Cerebellar cortex (tissue), 1 donor: ENCODE measurements at places on chromosomes 5 and 9.

- peak; percentile 45 for DNase-seq
These were observed 31.6 kb upstream of the UBAC1 start for GRCh38 chr9:135992486-135993408.

- no peak for DNase-seq
These were observed 495.8 kb upstream of the RORB start for GRCh38 chr9:74001382-74001781.

GRCh38 chr5:3269395-3270169 is 326.1 kb upstream of the IRX1 start:
- no peak for DNase-seq

GRCh38 chr9:89065921-89066320 is 74.7 kb downstream of the S1PR3 start:
- DNase-seq = no peak

DNA sequence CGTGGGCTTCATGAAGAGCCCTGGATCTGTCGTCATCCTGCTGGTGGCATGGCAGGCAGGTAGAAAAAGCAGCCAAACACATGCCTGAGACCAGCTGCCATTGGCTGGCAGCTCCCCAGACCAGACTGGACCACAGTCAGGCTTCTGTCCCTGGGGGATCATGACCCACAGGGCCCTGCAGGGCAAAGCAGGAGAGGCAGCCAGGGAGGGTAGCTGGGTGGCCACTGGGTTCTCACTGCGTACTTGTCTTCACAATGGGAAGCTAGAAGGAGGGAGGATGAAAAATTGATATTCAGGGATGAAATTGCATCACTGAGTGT is 67.8 kb upstream of the GARNL3 start:
- DNase-seq = peak; percentile 49

- no peak for DNase-seq
These were observed 292.6 kb upstream of the TAS2R1 start for GRCh38 chr5:9922719-9923118.

GRCh38 chr5:23742701-23743100 is 235.3 kb downstream of the PRDM9 start:
- DNase-seq = no peak

DNA sequence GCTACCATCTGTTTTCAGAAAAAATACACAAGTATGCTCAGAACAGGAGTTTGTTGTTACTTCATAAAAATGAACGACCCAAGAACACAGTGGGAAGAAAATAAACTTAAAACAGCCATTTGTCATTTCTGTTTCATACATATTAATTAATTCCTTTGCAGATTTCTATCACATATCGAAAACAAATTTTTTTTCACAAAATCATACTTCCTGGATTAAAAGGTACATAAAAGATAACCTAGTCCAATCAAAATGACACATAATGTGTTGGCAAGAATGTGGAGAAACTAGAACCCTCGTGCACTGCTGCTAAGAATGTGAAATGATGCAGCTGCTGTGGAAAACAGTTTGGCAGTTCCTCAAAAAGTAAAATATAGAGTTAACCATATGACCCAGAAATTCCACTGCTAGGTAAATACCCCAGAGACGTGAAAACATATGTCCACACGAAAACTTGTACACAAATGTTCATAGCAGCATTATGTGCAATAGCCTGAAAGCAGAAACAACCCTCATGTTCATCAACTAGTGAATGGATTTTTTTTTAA is 46.0 kb downstream of the MYO10 start:
- DNase-seq = no peak

DNA sequence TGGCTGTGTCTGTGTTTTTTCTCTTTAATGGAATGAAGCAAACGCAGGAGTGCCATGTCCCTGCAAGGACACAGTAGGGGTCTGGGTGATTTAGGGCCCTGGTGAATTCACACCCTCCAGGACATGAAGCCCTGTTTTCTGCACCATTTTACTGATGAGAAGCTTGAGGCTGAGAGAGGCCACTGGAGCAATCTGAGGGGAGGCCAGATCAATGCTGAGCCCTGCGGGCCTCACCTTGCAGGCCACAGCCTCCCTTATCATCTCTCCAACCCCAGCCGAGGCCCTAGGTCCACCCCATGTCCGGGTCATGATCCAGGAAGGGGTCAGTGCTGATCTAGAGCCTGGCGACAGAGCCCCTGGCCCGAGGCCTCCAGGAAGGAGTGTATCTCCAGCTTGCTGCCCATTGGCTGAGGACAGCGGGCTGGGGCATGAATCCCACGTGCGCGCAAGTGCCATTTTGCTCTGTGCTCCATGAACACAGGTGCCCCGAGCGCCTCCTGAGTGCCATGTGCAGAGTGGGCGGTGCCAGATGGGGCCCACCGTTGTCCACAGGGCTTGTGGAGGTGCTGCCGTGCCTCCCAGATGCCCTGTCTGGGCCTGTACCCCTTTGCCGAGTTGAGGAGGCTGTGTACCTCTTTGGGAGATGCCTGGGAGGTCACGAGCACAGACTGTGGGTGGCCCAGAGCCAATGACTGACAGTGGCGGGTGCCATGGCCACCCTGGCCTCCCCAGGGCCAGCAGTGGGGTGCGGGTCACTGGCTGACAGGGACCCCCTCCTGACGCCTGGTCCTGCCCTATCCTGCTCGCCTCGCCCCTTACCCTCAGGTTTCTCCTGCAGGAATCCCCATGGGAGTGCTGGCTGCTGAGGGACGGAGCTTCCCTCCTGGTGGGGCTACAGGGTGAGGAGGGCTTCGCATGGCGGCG is 32.3 kb upstream of the LPCAT1 start:
- DNase-seq = no peak

GRCh38 chr5:99248066-99248465 is 319.3 kb upstream of the CHD1 start:
- DNase-seq = no peak

- no peak for DNase-seq
These were observed 567.2 kb downstream of the PTPRD start for GRCh38 chr9:10045598-10045997.

DNA sequence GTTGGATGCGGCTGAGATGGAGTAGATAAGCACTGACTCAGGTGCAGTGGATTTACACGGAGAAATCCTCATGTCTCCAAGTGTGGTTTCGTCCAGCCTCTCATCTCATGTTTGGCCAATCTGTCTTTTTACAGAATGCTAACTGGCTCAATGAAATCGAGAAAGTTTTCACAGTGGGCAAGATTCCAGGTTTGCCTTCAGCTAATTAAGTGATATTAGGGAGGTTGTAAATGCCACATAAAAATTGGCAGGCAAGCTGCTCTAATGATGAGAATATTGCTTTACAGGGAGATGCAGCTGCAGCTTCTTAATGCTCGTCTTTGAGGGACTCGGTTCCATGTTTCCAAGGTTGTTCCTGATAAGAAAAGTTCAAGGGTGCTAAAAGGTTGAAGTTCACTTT is 23.7 kb downstream of the BARHL1 start:
- no peak for DNase-seq

DNA sequence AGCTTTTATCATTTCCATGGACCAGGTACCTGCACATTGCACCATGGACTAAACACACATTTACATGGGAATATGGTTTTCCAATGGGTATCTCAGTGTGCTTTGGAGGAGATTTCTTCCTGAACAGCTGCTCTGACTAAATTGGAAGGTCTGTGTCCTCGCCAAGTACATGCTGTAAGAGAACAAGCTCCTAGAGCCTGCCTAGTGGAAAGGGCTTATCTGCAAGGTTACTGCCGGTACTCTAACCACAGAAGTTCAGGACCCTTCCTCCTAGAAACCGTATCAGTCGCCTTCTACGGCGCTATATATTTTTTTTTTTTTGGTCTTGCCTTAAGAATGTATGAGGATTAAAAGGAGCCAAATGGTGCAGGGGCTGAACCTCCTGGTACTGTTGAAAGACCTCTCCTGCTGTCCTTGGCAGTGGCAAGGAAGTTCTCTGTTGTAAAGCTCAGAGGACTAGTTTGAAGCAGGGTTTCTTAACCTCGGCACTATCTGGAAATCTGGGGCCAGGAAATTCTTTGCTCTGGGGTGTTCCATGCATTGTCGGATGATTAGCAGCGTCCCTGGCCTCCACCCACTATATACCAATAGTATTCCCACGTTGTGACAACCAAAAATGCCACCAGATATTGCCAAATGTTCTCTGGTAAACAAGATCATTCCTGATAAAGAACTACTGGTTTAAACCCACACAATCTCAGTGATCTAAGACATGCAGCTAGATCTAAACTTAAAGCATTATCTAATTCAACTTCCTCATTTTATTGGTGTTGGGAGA is 107.4 kb downstream of the FBXO38 start:
- peak; percentile 25 for DNase-seq

DNA sequence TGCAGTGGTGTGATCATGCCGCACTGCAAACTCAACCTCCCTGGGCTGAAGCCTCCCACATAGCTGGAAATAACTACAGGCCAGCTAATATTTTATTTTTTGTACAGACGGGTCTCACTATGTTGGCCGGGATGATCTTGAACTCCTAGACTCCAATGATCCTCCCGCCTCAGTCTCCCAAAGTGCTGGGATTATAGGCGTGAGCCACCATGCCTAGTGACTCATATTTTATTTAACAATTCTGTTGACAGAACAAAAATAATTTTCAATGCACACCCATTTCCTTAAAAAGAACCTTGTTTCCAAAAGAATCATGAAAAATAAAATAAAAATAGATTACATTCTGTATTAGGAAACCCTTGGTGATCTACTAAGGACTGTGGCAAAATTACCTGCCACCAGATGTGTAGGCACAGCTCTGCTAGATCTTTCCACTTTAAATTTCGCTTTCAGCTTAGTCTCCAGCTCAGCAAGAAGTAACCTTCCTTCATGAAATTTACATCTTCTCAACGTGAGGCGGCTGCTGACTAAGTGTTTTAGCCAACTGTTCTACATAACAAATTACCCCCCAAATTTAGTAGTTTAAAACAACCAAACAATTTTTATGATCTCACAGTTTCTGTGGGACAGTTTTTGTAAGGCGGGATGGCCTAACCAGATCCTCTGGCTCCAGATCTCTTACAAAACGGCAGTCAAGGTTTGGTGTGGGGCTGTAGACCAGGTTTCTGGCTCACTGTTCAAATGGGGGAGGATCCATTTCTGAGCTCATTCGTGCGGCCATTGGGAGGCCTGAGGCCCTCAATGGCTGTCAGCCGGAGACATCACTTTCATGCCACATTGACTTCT is 32.6 kb upstream of the GOLPH3 start:
- no peak for DNase-seq

DNA sequence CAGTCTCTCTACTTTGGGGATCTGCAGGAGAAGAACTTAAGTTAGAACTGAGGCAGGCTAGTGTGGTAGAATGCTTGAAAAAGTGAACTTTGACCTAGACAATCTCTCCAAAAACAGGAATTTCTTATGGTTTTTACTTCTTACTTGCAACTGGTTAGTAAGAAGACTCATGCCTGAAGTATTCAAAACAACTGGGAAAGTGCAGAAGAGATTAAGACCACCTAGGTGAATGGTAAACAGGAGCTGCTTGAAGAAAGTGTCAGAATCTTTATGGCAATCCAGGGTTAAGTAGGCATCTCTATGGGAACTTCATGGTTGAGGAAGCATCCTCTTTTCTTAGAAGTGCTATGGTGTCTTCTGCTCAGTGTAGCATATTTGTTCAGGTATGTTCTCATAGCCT is 428.6 kb upstream of the TLE4 start:
- peak; percentile 51 for DNase-seq

GRCh38 chr9:126953041-126953809 is 38.6 kb downstream of the RALGPS1 start:
- no peak for DNase-seq

DNA sequence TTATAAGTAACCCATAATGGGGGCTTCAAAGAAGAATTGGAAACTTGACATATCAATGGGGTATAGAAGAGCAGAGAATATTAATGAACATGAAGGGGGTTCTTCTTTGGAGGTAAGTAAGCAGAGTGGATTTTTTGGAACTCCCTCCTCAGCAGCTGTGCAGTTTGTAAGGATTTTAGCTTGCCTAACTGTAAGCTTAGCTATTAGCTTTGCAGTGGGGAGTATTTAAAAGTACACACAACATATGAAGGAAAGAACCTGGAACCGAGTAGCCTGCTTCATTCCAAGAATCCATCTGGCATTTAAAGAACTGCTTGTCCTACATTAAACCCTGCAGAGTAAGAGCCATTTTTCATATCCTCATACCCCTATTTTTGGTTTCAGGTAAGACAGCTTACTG is 2.2 kb upstream of the PBX3 start:
- DNase-seq = peak; percentile 13

DNA sequence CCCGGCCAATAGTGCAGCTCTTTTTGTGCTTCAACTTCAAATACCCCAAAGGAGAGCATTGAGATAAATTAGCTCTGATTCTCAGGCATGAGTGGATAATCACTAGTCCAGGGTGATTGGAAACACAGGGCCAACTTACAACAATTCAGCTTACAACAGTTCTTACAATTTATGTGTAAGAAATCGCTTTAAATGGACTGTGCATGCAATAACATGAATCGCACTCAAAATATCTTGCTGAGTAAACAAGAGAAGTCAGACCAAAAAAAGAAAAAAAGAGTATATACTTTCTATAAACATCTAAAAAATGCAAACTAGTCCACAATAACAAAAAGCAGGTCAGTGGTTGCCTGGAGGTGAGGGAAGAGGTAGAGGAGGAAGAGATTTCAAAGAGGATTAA is 150.6 kb upstream of the EDIL3 start:
- no peak for DNase-seq

GRCh38 chr9:30534896-30535295 is 1849.5 kb upstream of the ACO1 start:
- DNase-seq = no peak

GRCh38 chr9:136193127-136193890 is 11.6 kb downstream of the LHX3 start:
- no peak for DNase-seq

DNA sequence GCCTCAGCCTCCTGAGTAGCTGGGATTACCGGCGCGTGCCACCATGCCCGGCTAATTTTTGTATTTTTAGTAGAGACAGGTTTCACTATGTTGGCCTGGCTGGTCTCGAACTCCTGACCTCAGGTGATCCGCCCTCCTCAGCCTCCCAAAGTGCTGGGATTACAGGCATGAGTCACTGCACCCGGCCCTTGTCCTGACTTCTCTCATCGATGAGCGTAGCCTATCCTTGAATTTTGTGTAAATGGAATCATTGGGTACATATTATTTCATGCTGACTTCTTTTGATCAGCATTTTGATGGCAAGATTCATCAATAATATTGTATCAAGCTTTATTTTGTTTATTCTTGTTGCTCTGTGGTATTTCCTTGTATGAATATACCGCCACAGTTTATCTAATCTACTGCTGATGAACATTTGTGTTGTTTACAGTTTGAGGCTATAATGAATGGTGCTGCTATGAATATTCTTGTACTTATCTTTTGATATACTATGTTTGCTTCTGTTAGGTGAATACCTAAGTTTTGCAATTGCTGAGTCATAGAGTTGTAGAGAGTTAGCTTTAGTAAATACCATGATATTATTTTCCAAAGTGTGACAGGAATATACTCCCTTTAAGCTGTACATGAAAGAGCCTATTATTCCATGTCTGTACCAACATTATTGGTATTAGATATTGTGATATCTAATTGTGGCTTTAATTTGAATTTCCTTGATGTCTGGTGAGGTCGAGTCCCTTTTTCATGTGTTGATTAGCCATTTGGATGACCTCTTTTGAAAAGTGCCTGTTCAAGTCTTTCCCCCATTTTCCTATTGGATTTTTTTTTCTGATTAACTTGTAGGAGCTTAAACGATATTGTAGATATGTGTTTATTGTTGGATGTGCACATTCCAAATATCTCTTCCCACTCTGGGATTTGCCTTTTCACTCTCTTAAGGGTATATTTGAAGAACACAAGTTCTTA is 107.5 kb downstream of the RGS3 start:
- DNase-seq = no peak
